ENCODE measurements at places on chromosomes 16 and 17.

- DNase-seq, result peak; percentile 77
Observed at GRCh38 chr17:81537856-81538555, 9.8 kb downstream of the FSCN2 start.

DNA sequence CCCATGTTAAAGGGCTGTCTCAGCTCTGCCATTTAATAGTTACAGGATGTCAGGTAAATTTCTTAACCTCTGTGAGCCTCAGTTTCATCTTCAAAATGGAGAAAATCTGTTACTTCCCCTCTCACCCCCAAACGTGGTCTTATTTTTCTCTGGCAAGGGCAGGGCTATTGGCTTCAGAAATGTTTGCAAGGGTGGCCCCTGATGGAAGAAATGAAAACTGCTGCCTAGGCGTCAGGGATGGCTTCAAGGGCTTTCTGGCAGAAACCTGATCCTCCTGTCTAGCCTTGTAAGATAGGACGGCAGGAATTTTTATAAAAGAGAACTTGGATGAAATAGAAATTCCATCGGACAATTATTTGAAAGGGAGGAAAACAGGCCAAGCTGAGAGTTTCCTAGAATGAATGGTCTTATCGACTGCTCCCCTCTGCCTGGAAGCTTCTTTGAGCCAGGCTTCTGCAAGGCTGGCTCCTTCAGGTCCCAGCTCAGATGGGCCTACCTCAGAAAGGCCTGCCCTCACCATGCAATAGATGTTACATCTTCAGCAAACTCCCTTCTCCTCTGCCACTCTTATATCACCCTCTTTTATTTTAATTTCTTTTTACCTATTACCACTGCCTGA, 43.0 kb upstream of the TANGO6 start:
- peak; percentile 24 for DNase-seq

DNA sequence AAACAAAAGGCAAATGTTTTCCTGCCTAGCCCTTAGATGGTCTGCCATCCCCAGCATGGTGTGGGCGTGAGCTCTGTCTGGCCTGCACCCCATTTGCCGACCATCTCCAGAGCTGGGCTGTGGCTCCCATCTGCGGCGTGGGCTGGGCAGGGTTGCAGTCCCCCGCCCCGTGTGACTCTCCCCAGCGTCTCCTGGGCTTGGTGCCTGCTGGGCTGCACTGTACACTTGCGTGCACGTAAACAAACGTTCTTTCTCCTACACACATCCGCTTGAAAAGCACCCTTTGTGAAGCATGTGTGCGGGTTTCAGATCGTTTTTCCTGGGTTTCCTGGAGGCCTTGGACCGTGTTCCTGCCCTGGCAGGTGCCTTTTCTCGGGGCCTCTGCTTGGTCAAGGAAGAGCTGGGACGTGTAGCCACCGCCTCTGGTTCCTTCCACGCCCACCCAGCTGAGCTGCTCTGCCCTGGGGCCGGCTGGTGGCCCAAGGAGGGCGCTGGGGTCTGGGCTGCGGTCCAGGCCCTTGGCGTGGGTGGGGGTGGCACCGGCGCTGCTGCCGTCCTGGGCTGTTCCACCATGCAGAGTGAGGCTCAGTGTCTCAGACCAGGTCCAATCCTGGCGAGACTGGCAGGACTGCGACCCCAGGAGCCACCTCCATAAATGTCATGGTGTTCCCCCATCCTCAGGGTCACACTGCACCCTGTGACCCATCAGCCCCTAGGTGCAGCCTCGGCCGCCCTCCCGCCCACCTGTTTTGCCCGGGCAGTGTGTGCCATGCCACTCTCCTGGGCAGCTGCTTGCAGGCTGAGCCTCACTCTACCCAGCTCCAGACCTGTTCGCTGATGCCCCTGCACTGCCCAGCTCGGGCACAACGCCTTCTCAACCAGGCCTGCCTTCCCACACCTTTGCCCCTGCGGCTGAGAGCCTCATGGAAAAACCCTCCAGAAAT, 9.9 kb upstream of the BAIAP3 start:
- DNase-seq, result no peak

DNA sequence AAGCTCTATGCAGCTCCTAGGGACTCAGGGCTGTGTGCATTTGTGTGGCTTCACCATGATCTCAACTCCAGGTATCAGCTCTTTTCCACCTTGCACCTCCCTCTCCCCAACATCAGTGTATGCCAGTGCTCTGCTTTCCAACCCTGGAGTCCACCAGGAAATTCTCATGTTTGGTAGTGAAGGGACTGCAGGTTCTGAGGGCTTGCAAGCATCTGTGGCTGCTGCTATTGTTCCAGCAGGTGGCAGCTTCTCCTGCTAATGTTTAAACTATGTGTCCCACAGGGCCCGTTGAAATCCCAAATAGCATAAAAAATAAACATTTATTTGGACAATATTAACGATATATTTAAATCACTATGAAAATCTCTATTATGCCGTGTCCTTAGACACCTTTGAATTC, 82.0 kb downstream of the RGS9 start:
- DNase-seq, result no peak

DNA sequence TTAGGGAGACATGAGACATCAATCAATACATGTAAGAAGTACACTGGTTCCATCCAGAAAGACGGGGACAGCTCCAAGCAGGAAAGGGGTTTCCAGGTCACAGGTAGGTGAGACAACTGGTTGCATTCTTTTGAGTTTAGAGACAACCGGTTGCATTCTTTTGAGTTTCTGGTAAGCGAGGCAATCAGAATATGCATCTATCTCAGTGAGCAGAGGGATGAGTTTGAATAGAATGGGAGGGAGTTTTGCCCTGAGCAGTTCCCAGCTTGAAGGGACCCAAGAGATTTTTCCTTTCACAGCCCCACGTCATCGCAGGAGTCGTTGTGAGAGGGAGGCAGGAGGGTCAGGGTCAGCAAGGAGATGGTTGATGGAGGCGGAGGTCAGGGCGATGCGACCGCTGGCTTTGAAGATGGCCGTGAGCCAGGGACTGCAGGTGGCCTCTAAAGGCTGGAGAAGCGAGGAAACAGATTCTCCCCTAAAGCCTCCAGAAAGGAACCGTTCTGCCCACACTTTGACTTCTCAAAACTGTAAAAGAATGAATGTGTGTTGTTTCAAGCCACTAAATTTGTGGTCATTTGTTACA, 36.5 kb downstream of the IRF8 start:
- DNase-seq, result no peak

DNA sequence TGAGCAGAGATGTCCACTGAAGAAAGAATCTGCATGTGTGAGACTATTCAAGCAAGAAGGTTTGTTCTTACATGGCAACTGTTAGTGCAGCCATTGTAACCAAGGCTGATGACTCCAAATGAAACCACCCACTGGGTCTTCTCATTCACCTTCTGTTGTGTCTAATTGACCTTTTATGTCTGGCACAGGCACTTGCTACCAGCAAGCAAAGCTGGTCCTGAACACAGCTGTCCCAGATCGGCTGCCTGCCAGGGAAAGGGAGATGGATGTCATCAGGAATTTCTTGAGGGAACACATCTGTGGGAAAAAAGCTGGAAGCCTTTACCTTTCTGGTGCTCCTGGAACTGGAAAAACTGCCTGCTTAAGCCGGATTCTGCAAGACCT, 3.6 kb downstream of the CDC6 start:
- no peak for DNase-seq

- no peak for DNase-seq
Observed at GRCh38 chr17:80724775-80725266, 180.2 kb downstream of the RPTOR start.

GRCh38 chr16:11946433-11946832, 4.6 kb upstream of the NPIPB2 start:
- no peak for DNase-seq

DNA sequence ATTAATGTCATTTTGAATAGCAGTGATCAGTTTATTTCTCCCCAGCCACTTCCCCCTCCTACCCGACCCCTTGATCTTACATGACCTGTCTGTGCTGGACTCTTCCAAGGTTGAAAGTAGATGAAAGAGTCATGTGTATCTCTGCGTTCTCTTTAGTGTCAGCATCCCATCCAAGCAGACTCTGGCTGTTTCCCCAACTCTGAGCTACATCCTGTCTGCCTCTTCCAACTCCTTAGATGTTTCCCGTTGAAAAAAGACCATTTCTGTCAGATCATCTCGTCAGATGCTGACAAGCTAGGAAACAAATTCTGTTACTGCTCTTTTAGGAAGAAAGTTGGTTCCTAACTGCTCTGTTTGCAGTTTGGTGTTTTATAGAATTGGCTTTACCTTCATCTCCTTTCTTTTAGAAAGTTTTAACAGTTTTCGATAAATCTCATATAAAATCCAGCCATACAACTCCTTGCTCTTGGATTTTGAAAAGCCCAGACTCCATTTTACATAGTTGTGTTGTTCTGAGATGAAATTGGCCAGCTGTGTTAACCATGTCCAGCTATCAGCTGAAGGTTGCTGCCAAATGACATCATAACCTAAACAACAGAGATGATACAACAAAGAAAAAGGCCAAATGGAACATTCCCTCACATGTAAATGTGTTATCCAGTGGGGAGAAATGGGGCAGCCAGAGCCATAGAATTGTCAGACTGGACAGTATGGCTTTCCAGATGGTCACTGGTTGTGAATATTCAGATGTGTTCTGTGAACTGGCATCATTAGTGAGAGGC, 43.5 kb downstream of the CYB561 start:
- DNase-seq, result no peak

Data from NCI-H1417 treated with DMSO at 0.1 percent for 48 hours (cell line).